ENCODE measurements at places on chromosomes 5 and 9. TPM values are rescaled to one million over a fixed set of nuclear protein-coding genes. Genes with fewer than 3 reads are reported as not detected.

DNA sequence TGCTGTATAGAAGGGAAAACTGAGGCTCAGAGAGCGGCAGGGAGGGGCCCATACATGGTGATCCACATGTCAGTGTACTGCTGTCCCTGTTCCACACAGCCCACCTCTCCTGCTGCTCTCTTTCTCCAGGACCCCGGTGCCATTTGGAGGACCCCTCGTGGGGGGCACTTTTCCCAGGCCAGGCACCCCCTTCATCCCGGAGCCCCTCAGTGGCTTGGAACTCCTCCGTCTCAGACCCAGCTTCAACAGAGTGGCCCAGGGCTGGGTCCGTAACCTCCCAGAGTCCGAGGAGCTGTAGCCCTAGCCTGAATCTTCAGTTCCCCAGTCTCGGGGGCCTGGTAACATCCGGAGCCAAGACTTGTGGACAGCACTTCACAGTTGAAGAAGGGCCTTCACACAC is 15.5 kb downstream of the MYOZ3 start:
- DNase-seq, result no peak

ITGA2 gene
- 28.4 TPM for total RNA-seq

SPATA9 gene
- total RNA-seq, result not detected

DNA sequence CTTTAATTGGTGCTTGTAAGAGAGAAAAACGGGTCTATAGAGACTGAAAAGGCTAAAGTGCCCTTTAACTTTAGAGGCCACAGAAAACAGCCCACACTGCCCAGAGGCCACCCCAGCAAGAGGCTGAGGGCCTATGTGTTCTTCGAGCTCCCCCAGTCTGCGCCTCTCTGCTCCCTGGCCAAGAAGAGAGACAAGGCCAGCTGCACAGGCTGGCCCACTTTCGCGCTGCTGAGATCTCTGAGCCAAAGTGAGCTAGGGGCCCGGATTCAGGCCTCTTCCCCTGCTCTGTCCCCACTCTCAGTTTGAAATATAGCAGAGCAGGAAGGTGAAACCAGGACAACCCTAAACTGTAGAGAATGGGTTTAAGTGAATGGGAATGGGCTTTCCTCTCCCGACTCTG is 132.0 kb upstream of the TRIM32 start:
- no peak for DNase-seq

Measured in RPMI7951 (cell line).